ENCODE measurements at places on chromosomes 7 and 10. TPM values are rescaled to one million over a fixed set of nuclear protein-coding genes. Genes with fewer than 3 reads are reported as not detected.

GPR37 gene
- total RNA-seq, result 1.2 TPM

EBF3 gene
- total RNA-seq, result 0.15 TPM

SYT15B gene
- not detected for total RNA-seq

ACBD7 gene
- 4.6 TPM for total RNA-seq

TNS3 gene
- 21.4 TPM for total RNA-seq

CREM gene
- 72.3 TPM for total RNA-seq

ADK gene
- 53.9 TPM for total RNA-seq

CTAGE6 gene
- 0.46 TPM for total RNA-seq

PRLHR gene
- not detected for total RNA-seq

NXPH1 gene
- total RNA-seq, result not detected

ITGA8 gene
- under 0.01 TPM for total RNA-seq

SNCG gene
- total RNA-seq, result 45.8 TPM

H2BK1 gene
- not detected for total RNA-seq

C1QL3 gene
- not detected for total RNA-seq

CALHM3 gene
- not detected for total RNA-seq

POLR2J3 gene
- total RNA-seq, result 16.6 TPM

C10orf105 gene
- 0.15 TPM for total RNA-seq

MUC12 gene
- not detected for total RNA-seq

SKIDA1 gene
- total RNA-seq, result 0.46 TPM

MBLAC1 gene
- 2.7 TPM for total RNA-seq

CPN1 gene
- not detected for total RNA-seq

UCN3 gene
- not detected for total RNA-seq

KEL gene
- not detected for total RNA-seq

HOXA4 gene
- 0.30 TPM for total RNA-seq

NUTM2E gene
- total RNA-seq, result under 0.01 TPM

GCK gene
- total RNA-seq, result 1.3 TPM

MYL10 gene
- not detected for total RNA-seq

MAT1A gene
- total RNA-seq, result not detected

SHTN1 gene
- 4.2 TPM for total RNA-seq

SPDYE5 gene
- total RNA-seq, result not detected
